ENCODE measurements at places on chromosomes 1 and 21.

GRCh38 chr1:10143961-10144485, 66.3 kb upstream of the KIF1B start:
- DNase-seq = no peak

DNA sequence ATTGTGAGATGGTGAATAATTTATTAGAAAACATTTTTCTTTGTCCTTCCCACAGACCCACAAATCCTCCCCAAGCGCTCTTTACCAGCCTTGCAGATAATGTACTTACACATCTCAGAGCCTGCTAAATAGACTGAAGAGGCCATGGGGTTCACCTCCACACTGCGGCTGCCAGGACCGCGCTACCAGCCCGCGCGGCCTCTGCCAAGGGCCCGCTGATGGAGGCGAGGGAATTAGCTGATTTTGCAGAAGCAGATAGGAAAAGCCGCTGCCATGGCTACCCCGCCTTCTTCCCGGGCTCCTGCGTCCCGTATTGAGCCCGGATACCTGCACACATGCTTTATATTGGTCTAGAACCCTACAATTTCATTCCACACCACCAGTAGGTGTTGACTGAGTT, 248.0 kb upstream of the FOXD3 start:
- DNase-seq = no peak

DNA sequence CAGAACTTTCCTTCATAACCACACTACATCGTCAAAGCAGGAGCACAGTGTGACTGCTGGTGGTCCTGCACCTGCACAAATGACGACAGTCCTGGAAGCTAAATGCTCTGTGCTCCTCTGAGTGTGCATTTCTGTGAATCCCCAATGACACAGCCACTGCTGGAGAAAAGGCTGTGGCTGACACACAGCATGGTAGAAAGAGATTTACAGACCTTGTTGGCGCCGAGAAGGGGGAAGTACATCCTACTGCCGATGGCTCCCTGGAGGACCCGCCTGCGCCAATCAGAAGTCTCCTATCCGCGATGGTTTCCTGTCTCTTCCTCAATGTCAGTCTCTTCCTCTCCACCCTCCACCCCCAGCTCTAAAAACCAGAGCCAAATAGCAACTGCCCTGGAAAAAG, 115.4 kb upstream of the RAB4A start:
- DNase-seq = peak; percentile 58

DNA sequence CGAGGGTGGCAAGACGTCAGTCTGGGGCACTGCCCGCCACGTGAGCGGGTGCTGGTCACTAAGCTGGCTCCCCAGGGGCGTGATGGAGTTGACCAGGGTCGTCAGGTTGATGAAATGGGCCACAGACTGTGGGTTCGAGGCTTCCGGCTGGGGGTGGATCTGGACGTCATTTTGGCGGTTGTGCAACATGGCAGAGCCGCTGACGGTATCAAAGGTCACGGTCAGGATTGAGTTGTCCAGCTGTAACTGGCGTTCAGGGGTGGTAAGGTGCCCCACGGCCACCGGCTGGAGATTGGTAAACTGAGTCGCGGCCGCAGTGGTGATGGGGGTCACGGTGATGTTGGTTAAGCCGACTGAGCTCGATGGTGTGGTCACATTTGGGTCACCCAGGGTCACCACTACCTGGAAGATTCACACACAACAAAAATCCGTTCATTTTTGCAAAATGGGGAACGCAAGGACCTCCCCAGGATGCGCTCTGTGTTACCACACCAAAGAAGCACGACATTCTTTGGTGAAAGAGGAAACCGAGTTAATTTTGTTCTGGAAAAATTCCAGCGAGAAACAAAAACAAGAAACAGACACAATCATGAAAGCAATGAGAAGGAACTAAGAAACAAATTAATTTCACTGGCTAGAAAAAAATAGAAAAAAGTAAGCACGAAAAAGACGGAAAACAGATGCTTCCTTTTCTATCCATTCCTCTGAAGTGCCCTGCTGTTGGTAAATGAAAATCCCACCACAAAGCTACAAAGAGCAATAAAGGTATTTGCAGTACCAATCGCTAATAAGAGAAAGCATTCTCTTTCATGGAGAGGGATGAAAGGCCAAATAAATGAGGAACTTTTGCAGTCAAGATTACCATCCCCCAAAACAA, 34.7 kb upstream of the RIPK4 start:
- no peak for DNase-seq

GRCh38 chr1:182974506-182975191, 21.7 kb upstream of the SHCBP1L start:
- no peak for DNase-seq

DNA sequence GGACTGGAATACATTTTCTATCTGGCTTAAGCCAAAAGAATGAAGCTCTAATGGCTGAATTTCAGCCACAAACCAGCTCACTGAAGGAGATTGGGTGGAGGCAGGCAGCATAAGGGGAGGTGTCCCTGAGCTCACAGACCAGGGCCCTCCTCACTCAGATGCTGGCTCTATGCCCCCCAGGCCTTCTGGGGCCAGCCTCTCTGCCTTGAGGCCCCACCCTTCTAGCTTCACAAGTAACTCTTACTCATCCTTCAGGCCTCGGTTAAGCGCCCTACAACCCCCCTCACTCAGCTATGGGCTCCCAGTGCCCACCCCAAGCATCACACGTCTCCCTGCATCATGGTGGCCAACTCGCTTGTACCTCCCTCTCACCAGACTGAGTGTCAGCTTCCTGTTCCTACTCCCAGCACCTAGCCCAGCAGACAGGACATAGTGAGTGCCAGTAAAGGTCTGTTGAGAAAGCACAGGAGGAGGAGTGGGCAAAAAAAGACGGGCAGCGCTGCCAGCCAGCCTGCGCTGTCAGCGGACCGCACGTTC, 40.8 kb upstream of the GPR157 start:
- DNase-seq = no peak

DNA sequence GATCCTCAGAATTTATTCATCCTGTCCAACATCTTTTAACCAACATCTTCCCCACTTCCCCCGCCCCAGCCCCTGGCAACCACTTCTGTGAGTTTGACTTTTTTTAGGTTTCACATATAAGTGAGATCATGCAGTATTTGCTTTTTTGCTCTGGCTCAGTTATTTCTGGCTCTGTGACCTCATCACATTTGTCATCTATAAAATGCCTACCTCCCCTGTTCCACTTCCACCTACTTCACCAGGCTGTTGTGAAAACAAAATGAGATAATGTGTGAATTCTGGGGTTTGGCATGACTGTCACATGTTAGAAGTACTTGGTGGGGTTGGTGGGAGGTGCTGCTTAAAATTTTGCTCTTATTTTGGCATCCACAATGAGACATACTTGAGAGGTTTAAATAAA, 18.4 kb downstream of the HHAT start:
- DNase-seq = no peak

GRCh38 chr1:32948390-32948722, 16.3 kb downstream of the RNF19B start:
- DNase-seq = no peak
